ENCODE measurements at places on chromosomes 7 and 10.

DNA sequence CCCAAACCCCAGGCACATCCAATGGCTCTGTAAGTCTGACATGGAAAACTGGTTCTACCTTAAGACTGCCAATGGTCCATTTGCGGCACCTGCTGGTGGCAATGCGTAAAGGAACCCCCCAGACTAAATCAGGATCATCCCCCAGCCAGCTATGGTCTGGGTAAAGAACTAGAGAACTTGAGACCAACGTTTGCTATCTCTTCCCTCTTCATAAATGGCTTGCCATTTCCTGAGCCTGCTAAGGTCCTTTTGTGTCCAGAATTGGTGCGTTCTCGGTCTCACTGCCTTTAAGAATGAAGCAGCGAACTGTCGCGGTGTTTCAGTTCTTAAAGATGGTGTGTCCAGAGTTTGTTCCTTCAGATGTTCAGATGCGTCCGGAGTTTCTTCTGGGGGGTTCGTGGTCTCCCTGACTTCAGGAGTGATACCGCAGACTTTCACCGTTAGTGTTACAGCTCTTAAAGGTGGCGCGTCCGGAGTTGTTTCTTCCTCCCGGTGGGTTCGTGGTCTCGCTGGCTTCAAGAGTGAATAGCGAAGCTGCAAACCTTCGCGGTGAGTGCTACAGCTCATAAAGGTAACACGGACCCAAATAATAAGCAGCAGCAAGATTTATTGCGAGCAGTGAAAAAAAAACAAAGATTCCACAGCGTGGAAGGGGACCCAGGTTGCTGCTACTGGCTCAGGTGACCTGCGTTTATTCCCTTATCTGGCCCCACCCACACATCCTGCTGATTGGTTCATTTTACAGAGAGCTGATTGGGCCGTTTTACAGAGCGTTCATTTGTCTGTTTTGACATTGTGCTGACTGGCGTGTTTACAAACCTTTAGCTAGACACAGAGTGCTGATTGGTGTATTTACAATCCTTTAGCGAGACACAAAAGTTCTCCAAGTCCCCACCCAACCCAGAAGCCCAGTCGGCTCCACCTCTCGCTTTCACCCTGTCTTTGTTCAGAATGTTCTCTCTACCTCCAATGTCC lies 95.4 kb downstream of the ELMO1 start:
- DNase-seq: no peak

GRCh38 chr10:103238506-103239252 lies 7.0 kb upstream of the RPEL1 start:
- no peak for DNase-seq

GRCh38 chr7:8128449-8129317 lies 133.3 kb downstream of the ICA1 start:
- DNase-seq: no peak

DNA sequence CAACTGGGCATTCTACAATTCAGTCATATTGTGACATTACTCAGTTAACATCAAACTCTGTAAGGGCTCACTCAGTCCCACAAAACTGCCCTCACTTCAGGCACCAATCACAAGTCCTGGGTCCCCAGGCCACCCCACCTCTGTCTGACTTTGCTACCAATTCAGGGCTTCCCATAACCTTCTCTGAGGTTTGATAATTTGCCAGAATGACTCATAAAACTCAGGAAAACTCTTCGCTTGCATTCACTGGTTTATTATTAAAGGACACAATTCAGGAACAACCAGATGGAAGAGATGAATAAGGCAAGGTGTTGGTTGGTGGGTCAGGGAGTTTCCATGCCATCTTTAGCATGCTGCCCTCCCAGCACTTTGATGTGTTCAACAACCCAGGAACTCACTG lies 41.3 kb downstream of the AVL9 start:
- no peak for DNase-seq

DNA sequence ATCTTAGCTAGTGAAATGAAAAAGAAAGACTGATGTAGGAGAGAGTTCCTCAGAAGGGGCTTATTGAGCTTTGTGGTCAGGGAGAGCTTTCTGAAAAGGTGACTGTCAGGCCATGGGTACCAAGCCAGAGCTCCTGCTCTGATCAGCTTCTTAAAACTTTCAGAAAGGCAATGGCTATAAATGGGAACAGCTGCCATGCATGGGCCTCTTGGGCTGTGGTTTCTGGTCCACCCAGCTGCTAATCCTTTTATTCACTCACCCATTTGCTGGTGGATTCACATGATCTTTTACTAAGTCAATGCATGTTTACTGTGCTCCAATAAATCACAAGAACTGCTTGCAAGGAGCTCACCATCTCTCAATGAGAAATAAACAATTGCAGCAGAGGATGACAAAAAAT lies 60.1 kb upstream of the ZPBP start:
- no peak for DNase-seq

- no peak for DNase-seq
Measured at GRCh38 chr10:78850644-78851435, 217.9 kb upstream of the ZMIZ1 start.

- no peak for DNase-seq
Measured at GRCh38 chr7:24706211-24707170, 50.8 kb downstream of the GSDME start.

DNA sequence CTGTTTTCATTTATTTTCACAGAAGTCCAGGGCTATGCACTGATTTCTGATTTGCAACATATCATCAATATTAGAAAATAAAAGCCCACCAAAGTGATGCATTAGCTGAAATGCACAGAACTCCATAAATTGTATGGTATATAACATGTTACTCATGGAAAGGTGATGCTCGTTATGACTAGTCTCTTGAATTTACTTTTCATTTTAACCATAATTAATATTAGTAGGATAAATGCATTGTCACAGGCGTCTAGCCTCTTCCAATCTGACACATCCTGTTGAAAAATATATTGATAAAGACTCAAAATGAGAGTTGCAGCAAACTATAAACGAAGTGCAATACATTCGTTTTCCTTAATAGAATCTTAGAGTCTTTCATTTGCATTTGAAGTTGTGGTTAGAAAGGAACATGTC lies 92.4 kb downstream of the CPED1 start:
- no peak for DNase-seq

DNA sequence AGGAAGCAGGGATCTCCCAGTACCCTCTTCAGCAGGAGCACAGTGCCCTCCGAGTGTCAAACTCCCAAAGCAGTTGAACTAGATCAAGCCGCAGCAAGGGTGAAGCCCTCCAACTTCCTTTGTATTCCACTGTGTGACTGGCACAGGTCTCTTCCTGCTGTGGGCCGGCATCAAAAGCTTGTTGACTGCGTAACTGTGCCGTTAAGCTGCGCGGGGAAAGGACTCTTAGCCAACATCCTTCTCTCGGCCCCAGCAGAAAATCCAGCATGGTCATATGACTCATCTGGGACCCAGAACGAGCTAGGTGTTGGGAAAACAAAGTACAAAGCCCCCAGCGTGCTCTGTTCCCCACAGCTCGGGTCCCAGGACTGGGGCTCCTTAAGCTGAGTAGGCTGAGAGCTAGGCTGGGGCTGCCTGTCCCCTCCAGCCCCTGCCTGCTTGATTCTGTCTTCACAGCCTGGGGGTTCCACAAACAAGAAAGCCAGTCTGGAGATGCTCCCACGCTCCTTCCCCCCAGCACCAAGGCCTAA lies 52.2 kb downstream of the COL17A1 start:
- DNase-seq: no peak

Measured in DMS153 (cell line).